ENCODE measurements at places on chromosomes 3 and 15.

DNA sequence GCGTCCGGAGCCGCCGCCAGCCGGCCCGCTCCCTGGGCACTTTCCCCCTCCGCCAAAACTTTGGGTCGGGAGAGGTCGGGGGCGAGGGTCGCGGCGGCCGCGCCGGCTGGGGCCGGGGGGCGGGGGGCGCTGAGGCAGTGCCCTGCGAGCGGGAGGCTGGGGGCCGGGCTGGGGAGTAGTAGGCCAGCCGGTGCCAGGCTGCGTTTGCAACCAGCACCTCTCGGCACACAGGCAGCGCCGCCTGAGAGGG, 452 bp downstream of the BBX start:
- no peak for DNase-seq

GRCh38 chr15:76064375-76064774, 4.6 kb downstream of the TMEM266 start:
- DNase-seq: no peak

- DNase-seq: no peak
These were observed 594.8 kb downstream of the NTRK3 start for GRCh38 chr15:87661454-87662355.

GRCh38 chr3:171871392-171872274, 28.5 kb downstream of the TMEM212 start:
- no peak for DNase-seq

GRCh38 chr3:183188895-183189462, 26.4 kb upstream of the LAMP3 start:
- DNase-seq: no peak

- DNase-seq: peak; percentile 11
These were observed 46.3 kb downstream of the GABRG3 start for GRCh38 chr15:27017168-27017809.

- DNase-seq: peak; percentile 35
These were observed 12.3 kb upstream of the KPNA4 start for GRCh38 chr3:160577556-160578195.
